ENCODE measurements at places on chromosomes 12 and 14.

- no peak for DNase-seq
Observed at GRCh38 chr12:65510007-65510406, 231.5 kb downstream of the MSRB3 start.

- no peak for DNase-seq
Observed at GRCh38 chr14:33454022-33454595, 496.8 kb downstream of the EGLN3 start.

DNA sequence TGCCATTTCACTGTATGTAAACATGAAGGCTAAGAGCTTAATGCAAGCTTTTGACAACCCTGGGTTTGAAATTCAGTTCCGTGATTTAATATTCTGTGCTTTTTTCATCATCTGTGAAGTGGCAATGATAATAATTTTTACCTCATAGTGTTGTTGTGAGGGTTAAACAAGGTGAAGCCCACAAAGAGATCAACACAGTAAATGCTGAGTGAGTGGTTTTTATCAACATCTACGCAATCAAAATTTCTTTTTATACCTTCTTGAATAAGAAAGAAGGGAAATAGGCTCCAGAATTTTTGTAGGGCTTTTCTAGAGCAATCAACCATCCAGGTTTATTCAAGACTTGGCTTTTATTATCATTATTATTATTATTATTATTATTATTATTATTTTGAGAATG is 490.8 kb downstream of the SOX5 start:
- no peak for DNase-seq

GRCh38 chr14:21083565-21084325 is 13.6 kb downstream of the ARHGEF40 start:
- no peak for DNase-seq

DNA sequence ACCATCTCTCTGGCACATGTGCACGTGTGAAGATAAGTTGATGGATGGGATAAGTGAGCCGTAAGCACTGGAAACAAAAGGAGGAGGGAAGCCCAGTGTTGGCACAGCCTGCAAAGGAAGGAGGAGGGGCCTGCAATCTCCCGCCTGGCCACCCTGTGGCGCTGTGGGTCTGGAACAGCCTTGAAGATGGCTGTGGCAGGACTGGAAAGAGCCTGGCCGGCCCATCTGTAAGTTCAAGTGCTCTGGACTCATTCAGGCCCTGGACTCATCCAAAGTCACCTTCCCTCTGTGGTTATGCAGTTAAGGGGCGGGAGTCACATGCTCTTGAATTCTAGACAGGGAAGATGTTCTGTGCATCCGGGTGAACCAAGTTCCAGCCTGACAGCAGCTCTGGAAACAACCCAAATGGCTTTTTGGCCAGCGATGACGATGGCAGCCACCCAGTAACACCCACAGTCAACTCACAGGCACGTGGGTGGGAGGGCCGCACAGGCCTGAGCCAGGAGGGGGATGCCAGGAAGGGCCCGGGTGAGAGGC is 50.4 kb downstream of the CHGA start:
- no peak for DNase-seq

DNA sequence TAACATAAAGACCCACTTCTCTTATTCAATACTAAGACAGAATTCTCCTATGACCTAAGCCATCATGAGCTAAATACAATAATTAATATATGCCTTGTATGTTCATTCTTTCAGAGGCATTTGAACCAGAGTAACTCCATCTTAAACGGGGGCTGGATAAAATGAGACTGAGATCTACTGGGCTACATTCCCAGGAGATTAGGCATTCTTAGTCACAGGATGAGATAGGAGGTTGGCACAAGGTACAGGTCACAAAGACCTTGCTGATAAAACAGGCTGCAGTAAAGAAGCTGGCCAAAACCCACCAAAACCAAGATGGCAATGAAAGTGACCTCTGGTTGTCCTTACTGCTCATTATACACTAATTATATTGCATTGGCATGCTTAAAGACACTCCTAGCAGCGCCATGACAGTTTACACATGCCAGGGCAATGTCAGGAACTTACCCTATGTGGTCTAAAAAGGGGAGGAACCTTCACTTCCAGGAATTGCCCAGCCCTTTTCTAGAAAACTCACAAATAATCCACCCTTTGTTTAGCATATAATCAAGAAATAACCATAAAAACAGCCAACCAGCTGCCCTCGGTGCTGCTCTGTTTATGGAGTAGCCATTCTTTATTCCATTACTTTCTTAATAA is 260.7 kb downstream of the SSPN start:
- DNase-seq: no peak

- DNase-seq: no peak
Observed at GRCh38 chr12:86914721-86915120, 658.5 kb upstream of the MGAT4C start.
